ENCODE measurements at places on chromosomes 11 and 22.

GRCh38 chr11:26948881-26949280 lies 45.0 kb upstream of the FIBIN start:
- no peak for DNase-seq

- DNase-seq: no peak
Observed at GRCh38 chr22:19912271-19912999, 29.1 kb upstream of the COMT start.

- peak; percentile 42 for DNase-seq
Observed at GRCh38 chr11:13465909-13466371, 2.9 kb upstream of the BTBD10 start.

DNA sequence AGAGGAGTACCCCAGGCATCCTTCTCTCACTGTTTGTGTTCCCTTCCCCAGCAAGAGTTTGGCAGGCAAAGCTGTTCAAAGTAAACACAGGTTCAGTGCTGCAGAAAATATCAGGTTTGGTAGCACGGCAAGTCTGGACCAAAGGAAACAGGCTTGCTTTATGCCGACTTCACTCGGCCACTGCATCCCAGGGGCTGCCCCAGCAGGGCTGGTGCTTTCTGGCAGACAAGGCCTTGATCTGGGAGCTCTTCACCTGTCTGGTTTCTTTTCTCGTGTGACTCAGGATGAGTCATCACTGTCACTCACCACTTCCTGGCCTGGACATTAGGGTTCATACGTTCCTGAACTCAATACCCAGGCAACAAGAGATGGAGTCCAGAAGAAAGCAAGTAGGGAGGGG lies 52.6 kb upstream of the NAV2 start:
- peak; percentile 99 for DNase-seq

Measured in M059J (cell line).